Cortex of kidney (tissue), 1 donor: ENCODE measurements at places on chromosomes 5 and 9.

- DNase-seq: no peak
These were observed 4.8 kb upstream of the CENPH start for GRCh38 chr5:69184621-69185020.

DNA sequence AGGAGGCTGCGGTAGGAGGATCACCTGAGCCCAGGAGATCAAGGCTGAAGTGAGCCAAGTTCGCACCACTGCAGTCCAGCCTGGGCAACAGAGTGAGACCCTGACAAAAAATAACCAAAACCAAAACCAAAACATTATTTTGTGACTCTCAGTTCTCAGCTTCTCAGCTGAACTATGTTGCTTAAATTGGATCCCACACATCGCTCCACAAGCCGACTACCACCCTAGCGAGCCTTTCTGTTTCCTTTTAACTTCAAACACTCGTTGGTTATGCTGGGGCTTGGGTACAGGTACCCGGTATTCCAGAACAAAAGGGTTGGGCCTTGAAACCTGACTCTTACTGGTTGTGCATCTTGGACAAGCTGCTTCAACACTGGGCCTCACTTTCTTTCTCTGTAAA is 3.8 kb upstream of the PTGS1 start:
- no peak for DNase-seq

GRCh38 chr9:78035383-78035993 is 3.9 kb upstream of the GNAQ start:
- DNase-seq: no peak

DNA sequence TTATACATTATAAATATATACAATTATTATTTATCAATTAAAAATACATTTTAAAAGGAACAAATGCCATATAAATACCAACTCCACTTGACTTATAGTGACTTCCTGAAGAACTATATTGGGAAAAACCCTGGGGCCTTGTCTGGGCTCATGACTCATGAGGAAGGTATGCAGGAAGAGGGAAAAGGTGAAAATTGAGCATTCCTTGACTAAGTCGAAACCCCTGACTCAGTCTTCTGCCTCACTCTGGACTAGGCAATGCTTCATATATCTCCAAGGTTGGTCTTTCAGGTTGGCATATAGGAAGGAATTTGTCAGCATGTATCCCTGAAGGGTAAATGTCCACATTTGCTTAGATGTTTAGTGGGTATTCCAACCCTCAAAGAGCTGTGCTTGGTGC is 78.5 kb downstream of the SH3TC2 start:
- no peak for DNase-seq

DNA sequence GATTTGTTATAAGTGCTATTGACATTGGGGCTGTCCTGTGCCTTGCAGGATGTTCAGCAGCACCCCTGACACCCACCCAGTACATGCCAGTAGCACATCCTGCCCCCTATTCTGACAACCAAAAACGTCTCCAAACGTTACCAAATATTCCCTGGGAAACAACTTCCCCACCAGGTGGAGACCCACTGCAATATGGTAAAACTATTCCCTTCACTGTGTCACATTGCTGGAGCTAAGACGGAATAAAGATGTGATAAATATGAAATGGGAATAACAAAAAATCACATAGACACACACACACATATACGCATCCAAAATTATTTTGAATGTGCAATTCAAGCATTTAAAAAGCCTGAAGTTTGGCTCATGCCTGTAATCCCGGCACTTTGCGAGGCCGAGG is 874.3 kb upstream of the DMAC1 start:
- no peak for DNase-seq

DNA sequence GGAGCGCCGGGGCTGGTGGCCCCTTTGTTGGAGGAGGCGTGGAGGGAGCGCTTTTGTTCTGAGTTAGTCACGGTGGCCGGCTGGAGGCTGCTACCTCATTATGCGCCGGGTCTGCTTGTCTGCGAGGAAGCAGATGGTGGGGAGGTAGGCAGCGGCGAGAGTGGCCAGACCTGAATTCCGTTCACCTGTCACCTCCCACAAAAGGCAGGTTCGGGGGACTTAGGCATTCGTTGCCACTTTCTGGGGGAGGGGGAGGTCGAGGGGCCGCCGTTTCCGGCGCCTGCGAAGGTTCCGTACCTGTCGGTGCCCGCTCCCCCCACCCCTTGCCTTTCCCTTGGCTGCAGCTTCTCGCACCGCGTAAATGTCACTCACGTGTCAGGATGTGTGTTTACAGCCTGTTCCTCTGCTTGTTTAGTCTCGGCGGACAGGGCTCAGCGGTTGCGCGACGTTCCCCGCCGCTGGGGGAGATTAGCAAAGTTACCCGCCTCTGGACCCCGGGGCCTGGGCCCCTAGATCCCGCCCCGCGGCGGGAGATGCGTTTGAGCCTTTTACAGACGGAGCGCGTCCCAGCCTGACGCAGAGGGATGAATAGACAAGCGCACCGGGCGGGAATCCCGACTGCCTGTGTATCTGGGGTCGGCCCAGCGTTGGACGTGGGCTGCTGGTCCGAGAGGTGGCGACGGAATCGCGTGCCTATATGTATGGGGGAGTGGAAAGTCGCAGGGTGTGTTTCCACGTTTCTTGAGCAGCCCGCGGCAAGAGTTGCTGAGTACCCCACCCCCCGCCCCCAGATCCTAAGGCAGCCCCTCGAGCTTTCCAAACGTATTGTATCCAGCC is 2.7 kb upstream of the LHX2 start:
- no peak for DNase-seq

DNA sequence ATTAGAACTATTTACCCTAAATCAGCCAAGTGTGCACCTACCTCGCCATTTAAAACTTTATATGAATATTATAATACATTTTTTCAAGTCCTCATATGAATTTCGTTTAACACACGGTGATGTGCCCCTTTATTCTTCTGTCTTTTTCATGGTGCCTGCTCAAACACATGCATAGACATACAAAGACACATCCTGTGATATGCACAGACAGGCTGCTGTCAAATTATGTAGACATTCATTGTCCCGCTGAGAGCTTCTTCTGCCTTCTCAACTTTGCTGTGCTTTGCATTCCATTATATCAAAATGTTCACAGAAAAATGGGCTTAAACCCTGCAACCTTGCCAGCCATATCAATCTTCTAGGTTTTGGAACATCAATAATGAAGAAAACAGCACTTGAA is 193.8 kb downstream of the NTRK2 start:
- DNase-seq: no peak

DNA sequence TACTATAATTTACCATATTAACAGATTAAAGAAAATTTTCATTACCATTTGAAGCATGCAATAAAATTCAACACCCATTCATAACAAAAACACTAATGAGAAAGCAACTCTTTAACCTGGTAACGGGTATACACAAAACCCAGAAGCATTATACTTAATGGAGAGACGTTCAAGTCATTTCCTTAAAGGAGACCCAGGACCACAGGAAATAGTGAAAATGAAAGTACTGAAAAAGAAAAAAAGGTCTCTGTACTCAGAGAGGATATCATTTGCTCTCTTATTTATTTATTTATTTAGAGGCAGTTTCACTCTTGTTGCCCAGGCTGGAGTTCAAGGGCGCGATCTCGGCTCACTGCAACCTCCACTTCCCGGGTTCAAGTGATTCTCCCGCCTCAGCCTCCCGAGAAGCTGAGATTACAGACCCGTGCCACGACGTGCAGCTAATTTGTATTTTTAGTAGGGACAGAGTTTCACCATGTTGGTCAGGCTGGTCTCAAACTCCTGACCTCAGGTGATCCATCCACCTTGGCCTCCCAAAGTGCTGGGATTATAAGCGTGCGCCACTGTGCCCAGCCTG is 61.6 kb downstream of the SETX start:
- DNase-seq: no peak

DNA sequence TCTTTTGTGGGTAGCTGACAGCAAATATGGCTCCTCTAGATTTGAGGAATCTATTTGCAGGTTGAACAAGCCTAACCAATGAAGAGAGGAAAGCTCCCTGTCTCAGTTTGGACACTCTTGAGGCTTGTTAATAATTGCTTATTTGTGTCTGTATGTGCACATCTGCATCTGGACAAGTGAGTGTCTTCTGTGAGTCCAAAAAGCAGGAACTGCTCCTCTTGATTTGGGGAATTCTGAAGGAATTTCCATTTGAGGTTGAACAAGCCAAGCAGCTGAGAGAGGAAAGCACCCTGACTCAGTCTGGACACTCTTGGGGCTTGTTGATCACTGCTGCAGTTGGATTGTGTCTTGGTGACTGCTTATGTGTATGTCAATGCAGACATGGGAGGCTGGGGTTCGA is 211.6 kb downstream of the DTWD2 start:
- DNase-seq: no peak

- DNase-seq: no peak
These were observed 18.0 kb downstream of the OTULINL start for GRCh38 chr5:14599476-14600127.

- no peak for DNase-seq
These were observed 322.2 kb downstream of the CEMIP2 start for GRCh38 chr9:71446106-71446472.

DNA sequence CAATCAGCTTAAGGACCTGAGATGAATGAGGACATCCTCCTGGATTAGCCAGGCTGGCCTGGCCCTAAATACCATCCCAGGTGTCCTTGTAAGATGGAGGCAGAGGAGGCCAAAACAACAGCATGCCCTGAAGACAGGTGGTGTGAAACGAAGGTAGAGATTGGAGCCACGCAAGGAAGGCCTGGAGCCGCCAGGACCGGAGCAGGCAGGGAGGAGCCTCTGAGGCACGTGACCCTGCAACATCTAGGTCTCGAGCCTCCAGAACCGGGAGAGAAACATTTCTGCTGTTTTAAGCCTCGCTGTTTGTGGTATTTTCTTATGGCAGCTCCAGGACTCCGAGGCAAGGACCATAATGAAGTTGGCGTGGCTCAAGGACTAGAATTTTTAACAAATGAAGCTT is 9.7 kb upstream of the COL5A1 start:
- DNase-seq: no peak
